Fibroblast of pulmonary artery (primary cell): ENCODE measurements at places on chromosomes 5 and 9.

- DNase-seq = no peak
Observed at GRCh38 chr9:132602207-132602606, 19.8 kb downstream of the BARHL1 start.

- no peak for DNase-seq
Observed at GRCh38 chr9:75964427-75964826, 74.0 kb downstream of the PCSK5 start.

- DNase-seq = no peak
Observed at GRCh38 chr5:95864944-95865504, 42.5 kb upstream of the GLRX start.

DNA sequence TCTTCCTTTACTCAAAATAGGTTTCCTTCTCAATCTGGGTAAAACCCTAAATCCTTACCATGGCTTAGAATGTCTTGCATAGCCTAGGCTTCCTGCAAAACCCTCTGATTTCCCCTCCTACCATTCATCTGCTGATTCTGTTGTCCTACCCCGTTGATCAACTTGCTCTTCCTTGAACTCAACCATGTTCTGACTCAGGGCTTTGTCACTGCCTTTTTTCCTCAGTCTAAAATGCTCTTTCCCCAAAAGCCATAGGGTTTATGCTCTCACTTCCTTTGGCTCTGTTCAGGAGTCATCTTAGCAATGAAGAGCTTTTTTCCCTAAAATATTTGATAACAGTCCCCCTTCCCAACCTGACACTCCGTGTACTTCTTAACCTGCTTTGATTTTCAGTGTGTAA, 79.4 kb upstream of the IZUMO3 start:
- DNase-seq = no peak

DNA sequence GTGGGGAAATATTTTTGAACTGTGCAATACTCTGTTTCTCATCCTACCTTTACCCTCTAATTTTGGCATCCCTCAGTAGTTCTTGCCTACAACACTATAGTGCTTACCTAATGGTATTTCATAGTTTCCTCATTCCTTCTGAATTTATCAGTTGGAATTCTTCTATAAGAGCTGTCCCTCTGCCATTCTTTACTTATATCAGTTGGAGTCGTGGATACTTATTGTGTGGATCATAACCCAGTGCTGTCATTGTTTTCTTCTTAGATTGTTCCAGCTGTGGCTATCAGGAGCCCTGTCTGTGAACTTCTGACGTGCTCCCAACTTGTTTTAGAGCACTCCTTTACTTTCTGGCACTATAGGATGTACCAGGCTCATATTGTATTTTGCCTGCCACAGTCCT, 146.1 kb upstream of the OTULINL start:
- DNase-seq = peak; percentile 69

GRCh38 chr5:133257977-133258376, 206.2 kb downstream of the HSPA4 start:
- DNase-seq = no peak

DNA sequence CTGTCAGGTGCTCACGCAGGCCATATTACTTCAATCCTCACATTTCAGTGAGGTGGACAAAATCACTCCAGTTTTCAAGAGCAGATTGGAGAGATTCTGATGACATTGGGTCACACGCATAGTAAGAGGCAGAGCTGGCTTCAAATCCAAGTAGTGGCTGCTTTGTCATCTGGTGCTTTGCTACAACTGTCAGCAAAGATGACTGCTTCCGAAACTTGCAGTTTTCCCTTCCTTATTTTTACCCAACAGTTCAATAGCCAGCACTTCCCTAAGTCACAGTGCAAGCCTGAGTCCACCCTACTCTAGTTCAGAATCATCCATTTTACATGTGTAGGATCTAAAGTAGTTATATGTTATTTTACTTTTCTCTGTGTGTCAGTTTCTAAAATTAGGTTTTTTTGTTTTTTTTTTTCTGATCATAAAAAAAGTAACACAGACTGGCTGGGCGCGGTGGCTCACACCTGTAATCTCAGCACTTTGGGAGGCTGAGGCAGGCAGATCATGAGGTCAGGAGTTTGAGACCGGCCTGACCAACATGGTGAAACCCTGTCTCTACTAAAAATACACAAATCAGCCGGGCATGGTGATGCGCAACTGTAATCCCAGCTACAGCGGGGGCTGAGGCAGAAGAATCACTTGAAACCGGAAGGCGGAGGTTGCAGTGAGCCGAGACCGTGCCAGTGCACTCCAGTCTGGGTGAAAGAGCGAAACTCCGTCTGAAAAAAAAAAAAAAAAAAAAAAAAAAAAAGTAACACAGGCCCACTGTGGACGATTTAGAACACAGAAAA, 49.6 kb downstream of the ANKDD1B start:
- DNase-seq = no peak

DNA sequence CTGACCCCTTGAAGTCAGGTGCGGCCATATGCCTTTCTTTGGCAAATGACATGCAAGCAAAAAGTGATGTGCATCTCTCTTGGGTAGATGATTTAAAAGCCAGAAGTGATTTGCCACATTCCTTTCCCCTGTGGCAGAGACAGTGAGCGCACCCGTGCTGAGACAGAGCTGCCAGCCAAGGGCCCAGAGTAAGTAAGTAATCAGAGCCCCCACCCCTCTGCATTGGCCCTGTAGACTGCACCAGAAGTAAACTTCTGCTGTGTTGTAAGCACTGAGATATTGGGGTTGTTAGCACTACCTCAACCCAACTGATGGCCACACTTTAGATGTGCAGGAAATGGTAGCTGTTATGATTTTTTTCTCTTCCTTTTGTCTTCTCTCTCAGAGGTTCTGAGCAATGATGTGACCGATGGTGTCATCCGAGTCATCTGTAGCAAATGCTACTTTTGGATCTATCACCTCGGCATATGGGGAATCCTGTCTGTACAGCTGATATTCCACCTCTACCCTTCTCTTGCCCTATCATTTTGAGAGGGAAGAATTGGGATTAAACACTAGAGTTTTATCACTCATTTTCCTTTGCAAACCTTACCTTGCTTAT, 58.0 kb downstream of the DOCK2 start:
- DNase-seq = no peak

GRCh38 chr9:34575862-34576596, 13.5 kb downstream of the CNTFR start:
- DNase-seq = no peak

- no peak for DNase-seq
Observed at GRCh38 chr9:84791643-84792042, 122.1 kb downstream of the NTRK2 start.

GRCh38 chr5:80964919-80965318, 4.8 kb downstream of the RASGRF2 start:
- no peak for DNase-seq

- no peak for DNase-seq
Observed at GRCh38 chr5:50964746-50965653, 298.6 kb downstream of the PARP8 start.

DNA sequence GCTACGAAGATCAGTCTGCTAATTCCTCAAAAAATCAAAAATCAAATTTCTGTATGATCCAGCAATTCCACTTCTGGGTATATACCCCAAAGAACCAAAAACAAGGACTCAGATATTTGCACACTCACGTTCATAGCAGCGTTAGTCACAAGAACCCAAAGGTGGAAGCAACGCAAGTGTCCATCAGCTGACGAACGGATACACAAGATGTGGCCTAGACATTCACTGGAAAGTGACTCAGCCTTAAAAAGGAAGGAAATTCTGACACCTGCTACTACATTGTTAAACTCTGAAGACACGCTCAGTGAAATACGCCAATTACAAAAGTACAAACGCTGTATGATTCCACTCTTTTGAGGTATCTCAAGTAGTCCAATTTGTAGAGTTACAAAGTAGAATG, 93.3 kb downstream of the OTULIN start:
- DNase-seq = no peak

- no peak for DNase-seq
Observed at GRCh38 chr5:174834081-174834480, 109.7 kb downstream of the MSX2 start.

GRCh38 chr5:125451622-125452021, 705.2 kb upstream of the ZNF608 start:
- DNase-seq = no peak

GRCh38 chr5:119019949-119020348, 31.6 kb upstream of the DTWD2 start:
- no peak for DNase-seq
